ENCODE measurements at places on chromosomes 5 and 9.

GRCh38 chr9:130382096-130382495, 62.7 kb upstream of the ASS1 start:
- peak; percentile 34 for DNase-seq

- DNase-seq: no peak
Observed at GRCh38 chr9:87238545-87238944, 259.1 kb upstream of the DAPK1 start.

- DNase-seq: no peak
Observed at GRCh38 chr5:1133510-1134201, 21.8 kb upstream of the SLC12A7 start.

DNA sequence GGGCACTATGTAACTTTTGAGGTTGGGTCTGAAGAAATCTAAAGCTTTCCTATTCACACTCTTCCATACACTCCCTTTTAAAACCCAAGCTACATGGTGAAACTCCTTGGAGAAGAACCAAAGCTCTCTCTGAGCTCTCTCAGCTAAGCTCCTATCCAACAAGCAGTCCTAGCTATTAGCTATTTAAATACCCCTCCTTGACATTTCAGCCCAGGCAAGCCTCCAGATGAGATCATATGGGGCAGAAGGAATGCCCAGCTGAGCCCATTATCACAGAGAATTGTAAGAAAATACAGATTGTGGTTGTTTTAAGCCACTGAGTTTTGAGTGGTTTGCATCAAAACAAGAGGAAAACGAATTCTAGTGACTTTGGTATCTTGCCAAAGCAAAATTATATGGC, 15.2 kb downstream of the HSPB3 start:
- DNase-seq: no peak

DNA sequence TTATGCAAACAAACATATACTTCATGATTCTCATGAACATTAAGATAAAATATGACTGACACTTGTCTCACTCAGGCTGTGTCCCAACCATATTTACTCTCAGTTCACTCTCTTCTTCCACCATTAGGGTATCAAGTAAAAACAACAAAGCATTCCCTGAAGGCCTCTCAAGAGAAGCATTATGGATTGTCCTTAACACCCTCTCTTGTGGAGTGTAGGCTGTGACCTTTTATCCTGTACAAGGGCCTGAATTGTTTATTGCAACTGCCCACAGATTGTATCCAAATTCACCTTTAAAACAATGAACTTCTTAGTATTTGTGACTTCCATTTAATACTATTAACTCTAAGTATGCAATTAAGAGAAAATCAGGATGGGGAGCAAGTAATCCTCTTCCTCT, 78.1 kb downstream of the RICTOR start:
- no peak for DNase-seq

DNA sequence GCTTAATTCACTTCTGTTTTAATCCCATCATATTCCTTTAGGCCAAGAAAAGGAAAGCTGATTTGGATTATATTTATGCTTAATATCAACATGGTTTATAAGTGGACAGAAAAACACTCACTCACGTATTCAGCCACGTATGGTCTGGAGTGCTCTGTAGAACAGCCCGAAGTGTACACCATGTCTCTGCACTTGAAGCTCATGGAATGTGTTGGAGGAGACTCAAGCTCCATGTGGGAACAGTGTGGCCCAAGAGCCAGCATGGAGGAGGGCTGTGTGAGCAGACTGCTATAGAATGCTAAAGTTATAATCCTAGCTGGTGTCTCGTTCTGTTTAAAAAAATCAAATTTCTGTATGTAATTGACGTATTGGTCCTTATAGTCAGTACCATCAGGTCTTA, 32.9 kb downstream of the OTULINL start:
- DNase-seq: no peak

DNA sequence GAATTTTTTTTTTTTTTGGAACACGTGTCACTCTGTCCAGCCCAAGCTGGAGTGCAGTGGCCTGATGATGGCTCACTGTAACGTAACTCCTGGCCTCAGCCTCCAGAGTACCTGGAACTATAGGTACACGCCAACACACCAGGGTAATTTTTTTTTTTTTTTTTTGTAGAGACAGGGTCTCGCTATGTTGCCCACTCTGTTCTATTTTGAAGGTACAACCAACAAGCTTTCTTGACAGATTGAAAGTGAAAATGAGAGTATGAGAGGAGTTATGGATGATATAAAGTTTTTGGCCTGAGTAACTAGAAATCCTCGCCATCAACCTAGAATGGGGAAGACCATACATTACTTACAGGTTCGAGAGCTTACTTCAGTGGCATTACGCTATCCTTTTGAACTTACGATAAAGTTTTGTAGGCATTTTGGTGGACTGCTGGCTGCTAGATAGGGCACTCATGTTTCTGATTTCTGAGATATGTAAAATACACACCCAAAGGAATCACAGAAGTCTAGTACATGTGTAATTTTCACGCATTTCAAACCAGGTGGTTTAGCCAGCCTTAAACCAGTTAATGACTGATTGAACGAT, 806 bp upstream of the CDC42SE2 start:
- no peak for DNase-seq

GRCh38 chr5:65150599-65151304, 331.0 kb downstream of the ADAMTS6 start:
- DNase-seq: no peak

- no peak for DNase-seq
Observed at GRCh38 chr9:15529566-15530324, 19.0 kb upstream of the PSIP1 start.

DNA sequence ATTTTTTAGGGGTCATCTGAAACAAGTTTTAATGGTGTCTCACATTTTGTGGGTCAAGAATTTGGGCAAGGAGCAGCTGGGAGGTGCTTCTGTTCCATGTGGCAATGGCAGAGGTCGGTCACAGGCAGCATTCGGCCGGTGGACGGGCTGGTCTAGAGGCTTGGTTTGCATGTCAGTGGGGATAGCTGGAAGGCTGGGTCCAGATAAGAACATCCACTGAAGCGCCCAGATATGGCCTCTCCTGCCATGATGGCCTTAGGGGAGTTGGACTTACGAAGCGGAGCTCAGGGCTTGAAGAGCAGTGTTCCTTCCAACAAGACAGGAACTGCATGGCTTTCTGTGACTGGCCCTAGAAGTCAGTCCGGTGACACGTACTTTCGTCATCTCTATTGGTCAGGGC, 30.3 kb downstream of the LHFPL2 start:
- no peak for DNase-seq

DNA sequence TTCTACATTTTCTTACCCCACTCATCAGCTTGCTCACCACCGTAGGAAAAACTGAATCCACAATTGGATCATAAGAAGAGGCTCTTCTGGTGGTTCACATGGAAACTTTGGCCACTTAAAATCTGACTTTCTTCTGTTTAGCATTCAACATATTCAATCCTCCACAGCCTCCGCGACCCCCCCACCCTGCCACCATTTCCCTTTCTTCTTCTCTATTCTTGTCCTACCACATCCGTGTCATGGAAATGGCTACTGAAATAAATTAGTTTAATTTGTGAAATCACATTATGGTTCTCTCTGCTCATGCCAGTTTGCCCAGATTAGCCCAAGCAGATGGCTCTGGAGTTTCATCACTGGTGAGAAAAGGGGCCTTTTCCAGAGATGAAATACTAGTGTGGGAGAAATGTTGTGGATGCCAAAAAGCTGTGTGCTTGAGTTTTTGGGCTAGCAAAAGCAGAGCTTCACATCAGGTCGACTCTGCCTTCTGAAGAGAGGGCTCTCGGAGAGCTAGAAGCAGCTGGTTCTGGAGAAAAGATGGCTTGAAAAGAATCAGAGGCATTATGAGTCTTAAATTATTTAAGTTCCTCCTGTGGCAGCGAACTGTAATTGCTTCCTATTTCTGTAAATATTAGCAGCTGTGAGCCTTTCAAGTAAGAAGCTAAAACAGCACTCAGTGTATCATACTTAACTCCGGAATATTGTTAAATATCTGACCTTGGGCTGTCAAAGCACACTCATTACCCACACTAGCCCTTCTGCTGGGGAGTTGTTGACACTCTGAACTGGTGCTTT, 107.1 kb downstream of the MAT2B start:
- no peak for DNase-seq

DNA sequence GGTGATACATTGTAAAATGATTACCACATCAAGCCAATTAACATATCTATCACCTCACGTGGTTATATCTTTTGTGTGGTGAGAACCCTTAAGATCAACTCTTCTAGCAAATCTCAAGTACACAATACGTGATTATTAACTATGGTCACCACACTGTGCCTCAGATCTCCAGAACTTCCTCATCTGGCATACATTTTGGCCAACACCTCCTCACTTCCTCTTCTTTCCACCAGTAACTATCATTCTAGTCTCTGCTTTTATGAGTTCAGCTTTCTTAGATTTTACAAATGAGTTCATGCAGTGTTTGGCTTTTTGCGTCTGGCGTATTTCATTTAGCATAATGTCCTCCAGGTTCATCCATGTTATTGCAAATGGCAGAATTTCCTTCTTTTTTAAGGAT, 35.8 kb downstream of the PRKACG start:
- no peak for DNase-seq

DNA sequence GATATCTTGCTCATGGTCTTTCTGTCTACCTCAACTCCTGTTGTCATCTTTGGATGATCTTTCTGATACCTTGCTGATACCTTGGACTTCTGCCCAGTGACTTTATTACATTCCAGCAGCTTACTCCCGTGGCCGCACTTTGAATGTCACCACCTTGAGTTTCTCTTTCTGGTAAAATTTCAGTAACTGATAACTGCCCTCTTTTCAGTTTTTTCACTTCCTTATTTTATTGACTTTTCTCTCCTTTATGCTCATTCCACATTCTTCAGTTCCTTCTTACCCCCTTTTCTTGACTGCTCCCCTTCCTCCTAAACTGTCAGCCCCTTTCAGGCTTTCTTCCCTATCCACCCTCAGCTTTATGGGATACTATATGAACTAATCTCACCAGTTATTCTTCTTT, 7.0 kb upstream of the FBXO4 start:
- DNase-seq: no peak

DNA sequence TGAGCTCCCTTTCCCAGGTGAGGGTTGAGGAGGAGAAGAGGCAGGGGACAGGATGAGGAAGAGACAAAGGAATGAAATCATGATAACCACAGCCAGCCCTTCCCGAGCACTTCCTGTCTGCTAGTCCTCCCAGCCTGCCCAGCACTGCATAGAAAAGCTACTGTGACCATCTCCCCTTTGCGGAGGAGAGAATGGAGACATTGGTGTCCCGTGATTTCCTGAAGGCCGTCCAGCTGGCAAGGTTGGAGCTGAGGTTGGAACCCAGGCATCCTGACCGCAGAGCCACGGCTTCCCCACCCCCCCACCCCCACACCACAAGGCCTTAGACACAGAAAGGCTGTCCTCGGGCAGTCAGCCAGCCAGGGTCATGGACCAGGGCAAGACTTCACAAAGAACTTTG, 131.1 kb upstream of the ICE1 start:
- DNase-seq: no peak

DNA sequence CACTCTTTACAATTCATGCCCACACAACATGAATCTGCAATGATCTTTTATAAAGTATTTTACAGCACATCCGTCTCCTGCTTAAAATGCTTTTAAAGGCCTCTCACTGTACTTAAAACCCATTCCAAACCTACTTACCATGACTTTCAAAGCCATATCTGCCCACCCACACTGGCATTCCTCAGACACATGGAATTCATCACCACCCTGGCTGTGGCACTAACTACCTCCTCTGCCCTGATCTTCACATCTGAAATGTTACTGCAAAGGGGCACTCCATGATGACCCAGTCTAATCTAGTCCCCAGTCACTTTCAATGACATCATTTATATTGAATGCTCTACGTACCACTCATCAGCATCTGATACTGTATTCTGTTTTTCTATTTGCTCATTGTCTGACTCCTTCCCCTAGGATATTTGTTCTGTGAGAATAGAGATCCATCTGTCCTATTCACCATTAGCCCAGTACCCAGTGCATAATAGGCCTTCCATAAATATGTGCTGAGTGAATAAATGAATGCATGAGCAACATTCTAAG, 193.2 kb upstream of the KIF2A start:
- DNase-seq: no peak

DNA sequence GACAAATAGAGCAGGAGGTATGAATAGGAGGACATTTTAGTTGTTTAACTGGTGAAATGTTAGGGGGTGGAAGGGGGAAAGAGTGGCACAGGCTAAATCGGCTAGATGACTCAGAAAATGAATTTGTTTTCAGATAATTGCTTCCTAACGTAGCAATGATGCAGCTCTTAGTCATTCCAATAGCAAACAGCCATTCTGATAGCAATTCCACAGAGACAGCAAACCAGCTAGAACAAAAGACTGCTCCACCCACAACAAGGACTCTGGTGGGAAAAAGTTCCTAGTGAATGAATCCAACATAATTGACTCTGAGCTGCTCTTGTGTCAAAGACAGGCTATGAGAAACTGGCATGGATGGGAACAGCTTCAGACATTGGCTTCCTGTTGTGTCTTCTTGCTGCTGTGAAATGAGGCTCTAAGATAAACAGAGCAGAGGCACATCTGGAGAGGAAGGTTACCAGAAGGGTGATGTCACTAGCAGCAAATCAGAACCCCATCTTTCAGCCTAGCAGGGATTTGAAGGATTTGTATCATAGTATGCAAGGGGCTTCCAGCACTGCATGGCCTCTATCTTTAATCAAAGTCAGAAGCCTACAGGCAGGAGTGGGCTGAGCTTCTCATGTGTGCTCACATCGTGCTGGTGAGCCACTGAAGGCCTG, 28.1 kb upstream of the F2RL1 start:
- DNase-seq: no peak

DNA sequence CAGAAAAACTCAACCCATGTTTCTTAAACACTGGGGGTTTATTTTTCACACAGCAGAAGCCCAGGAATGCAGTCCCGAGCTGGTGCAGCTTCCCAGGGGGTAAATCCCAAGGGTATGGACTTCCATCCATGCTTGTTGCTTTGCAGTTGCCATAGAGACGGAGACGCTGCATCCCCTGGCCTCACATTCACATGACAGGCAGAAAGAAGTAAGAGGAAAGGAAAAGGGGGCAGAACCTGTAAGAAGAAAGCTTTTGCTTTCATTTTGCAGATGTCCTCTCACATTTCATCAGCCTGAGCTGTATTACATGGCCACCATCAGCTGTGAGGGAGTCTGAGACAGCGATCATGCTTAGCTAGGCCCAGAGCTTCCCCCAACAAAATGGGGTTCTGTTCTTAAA, 321.0 kb downstream of the AGTPBP1 start:
- DNase-seq: peak; percentile 82

GRCh38 chr5:66364186-66364585, 220.1 kb downstream of the SREK1 start:
- DNase-seq: no peak
